ENCODE measurements at places on chromosomes 3 and 15.

DNA sequence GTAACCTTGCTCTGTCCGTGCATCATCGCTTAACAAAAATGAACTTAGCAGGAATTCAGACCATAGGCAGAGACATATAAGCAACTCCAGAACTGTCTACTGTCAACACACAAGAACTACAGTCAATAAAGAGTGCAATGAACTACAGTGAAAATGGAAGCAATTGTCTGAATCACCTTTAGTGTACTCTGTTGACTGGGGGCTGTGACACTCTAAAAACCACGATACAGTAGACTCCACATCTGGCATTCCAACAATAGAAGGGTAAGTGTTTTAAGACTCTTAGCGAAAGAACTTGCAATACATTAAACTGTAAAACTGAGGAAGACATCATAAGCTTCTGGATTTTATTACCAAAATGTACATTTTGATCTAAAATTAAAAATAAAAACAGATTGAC, 347.3 kb downstream of the ZBTB20 start:
- DNase-seq = no peak

- no peak for DNase-seq
Observed at GRCh38 chr3:149647285-149647684, 10.5 kb downstream of the WWTR1 start.

DNA sequence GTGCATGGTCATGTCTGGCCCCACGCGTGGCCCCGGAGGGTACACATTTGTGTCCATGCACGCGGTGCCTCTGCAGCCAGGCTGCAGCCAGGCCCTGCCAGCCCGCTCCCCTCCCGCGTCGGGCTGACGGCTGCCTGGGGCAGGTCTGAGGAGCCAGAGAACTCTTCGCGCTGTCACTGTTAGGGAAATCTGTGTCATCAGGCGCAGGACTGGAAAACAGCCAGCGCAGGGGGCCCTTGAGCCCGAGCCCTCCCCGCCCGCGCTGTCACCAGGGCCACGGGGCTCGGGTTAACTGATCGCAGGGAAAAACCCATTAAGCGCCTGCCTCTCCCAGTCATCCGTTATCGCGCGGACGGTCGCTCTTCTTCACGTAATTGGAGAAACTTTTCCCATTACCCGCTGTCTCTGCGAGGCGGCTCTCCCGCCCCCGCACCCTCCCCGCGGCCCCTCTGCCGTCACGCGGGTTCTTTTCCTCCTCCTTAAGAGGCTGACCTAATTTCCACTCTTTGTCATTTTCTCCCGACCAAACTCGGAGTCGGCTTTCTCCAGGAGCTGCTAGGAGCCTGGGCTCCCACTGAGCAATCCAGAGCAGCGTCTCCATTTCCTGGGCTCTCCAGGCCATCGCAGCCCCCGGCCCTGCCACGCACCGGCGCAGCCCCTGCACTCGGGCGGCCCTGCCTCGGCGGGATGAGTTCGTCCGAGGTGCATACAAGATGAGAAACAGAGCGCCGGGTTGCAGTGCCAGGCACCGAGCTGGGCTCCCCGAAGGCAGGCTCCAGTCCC, 57.5 kb upstream of the PRR23E start:
- peak; percentile 63 for DNase-seq

DNA sequence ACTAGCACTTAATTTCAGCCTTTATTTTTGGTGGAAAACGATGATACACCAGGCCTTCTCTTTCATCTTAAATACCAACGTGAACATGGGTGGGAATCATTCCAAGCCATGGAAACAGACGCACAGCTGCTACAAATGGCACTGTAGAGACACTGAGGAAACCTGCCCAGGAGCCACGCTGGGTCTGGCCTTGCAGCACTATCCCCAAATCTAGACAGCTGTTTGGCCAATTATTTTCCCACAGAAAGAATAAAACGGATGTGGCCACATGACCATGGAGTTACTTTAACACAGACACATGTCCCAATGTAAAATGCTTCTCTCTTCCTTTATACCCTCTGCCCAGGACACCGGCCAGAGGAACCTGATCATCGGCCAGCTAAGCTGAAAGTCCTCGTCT, 83.6 kb upstream of the OCA2 start:
- DNase-seq = no peak

- DNase-seq = no peak
Observed at GRCh38 chr3:73475717-73476116, 149.0 kb downstream of the PDZRN3 start.

DNA sequence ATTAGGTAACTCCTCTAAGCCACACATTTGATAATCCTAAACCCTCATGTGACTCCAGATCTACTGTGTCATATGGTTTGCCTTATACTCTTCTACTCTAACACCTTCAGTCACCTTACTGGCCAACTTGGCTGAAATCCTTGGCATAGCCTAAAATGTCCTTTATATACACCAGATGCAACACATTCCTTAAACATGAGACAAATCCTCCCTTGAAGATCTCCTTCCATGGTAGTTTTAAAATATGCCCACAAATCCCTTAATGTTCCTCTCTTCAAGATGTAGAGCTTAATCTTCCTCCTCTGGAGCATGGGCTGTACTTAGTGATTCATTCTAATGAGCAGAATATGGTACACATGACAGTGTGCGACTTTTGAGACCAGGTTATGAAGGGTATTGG, 238.9 kb downstream of the SUCLG2 start:
- peak; percentile 40 for DNase-seq

DNA sequence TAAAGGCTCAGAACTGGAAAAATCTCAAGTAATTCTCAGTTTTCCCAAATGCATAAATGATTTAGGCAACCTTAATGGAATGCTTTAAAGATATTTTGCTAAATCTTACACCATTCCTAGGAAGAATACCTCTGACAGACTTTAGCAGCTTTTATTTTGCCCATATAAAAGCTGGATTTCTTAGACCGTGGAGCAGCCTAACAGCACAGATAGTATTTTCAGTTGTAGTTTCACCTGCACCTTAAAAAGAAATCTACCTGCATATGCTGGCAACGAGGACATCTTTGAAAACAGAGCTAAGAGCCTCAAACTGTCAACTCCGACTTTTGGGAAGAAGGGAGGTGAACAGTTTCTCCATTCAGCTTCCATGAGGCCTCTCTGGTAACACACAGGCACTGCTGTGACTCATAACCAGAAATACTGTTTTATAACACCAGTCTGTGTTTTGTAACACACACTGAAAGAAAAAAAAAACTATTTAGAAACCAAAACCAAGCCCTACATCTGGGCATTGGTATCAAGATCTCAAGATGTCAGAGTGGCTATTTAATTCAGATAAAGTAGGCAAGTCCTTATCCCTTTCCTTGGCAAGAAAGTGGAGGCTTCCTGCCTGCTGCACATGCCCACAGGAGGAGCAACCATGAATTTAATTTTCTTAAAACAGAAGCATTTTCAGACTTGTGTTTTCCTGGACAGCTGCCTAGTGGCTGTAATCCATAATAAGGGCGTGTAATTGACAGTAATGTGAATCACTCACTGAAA, 181.5 kb upstream of the ICE2 start:
- DNase-seq = peak; percentile 87

DNA sequence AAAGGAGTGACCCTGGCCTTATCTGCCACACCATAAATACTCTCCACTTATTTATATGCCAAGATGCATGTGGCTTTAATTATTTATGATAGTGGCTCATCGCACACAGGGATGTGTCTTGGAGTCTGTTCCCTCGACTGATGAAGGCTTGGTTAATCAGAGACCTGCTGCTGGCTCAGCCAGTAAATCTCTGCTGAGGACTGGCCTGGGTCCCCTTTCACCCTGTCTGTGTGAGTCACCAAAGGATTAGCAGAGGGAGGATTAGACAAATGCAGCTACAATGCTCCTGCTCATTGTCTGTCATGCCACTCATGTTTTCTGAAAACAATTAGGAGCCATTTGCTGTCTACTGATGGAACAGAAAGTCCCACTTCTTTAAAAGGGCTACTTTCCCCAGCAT, 226.8 kb downstream of the NTRK3 start:
- no peak for DNase-seq

DNA sequence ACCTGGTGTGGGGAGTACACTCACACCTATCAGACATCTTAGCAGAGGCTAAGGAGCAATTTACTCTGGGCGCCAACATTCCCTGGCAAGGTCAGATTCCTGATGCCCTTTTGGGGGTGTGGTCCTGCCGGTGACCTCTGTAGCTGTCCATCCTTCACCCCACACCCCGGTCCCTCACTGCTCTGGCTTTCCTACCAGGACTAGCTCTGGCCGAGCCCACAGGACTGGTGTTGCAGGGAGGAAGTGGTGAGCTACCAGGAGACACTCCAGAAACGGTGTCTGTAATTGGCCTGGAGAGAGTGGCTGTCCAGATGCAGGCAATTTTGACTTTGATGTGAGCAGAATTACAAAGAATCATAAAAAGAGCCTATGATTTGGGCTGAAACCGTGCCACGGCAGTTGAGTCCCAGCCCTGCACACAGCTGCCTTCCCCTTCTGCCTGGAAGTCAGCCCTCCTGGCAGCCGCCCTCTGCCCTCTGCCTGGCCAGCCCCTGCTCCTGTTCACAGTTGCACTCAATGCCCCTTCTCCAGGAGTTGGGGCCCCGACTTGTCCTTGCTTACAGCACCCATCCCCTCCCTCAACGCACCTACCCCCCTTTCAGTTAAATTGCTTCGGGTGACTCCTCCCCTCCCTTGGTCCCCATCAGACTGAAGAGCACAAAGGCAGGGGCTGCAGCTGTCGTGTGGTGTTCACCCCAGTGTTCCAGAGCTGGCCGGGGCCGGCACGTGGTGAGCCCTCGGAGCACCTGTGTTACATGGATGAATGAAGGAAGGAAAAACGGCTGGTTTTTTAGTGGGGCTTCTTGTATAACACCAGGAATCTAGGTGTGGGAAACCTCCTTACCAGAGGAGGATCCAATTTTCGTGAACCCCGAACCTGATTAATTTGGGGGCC, 80.2 kb upstream of the TPM1 start:
- DNase-seq = no peak

All from adipocyte (in vitro differentiated cells).